ENCODE measurements at places on chromosomes 5 and 9.

GRCh38 chr5:157388111-157388710, 71.8 kb upstream of the NIPAL4 start:
- DNase-seq, result no peak

DNA sequence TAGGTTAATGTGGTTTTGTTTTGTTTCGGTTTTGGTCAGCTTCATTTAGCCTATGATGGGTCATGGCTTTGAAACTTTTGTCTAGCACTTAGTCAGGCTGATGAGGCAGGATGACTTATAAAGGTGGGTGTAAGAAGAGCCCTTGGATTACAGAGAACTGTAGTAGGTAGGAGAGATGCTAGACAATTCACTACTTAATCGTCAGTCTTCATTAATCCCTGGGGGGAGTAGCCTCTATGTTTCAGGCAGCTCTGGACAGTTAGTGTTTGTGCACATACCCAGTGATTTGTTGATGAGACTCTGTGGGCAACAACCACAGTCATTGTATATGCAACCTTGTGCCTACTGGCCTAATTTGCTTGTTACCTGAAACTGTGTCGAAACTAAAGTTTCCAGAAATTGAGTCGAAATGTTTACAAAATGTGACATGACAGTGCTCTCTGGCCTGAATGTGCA, 113.3 kb downstream of the MTREX start:
- DNase-seq, result no peak

- no peak for DNase-seq
Observed at GRCh38 chr5:78536661-78537196, 111.8 kb downstream of the LHFPL2 start.

DNA sequence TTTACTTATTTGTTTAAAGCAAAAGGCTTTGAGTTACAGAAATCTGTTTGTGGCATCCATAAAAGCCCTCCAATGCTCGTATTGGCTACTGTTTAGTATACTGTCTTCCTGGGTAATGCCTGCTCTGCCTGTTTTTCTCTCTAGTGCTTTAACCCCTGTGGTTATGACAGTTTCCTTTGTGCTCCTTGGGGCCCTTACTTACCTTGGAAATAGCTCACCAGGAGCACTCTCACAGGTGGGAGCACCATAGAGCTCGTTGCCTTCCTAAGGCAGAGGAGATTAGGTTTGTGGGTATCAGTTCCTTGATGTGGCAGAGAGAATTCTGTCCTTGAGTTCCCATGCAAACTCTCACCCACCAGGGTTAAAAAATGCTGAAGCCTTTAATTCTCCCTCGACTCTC, 242.8 kb downstream of the CDH18 start:
- no peak for DNase-seq

- DNase-seq, result no peak
Observed at GRCh38 chr9:81182431-81182830, 506.9 kb downstream of the TLE1 start.

DNA sequence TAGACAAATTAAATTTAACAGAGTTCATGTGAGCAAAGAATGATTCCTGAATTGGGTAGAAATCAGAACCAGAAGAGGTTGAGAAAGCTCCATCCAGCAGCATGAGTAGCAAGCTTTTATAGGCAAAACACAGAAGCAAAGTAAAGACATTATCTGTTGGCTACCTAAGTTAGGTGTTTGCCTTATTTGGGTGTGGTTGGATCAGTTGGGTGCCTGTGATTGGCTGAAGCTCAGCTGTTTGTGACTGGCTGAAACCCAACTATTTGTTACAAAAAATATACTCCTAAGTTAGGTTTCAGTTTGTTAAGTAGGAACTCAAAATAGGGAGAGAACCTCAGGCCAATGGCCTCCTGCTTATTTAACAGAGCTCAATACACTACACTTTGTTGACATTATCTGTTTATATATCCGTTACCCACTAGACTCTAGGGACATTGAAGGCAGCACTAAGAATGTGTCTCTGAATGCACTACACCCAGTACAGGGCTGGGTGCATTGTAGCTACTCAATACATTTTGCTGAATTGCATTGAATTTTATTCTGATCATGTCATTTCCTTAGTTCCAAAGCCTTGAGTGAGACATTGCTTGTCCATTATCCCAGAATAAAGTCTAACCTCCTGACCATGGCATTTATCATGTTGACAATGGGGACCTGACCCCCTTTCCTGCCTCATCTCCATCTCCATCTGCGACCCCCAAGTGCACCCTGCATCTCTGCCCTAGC, 98.7 kb downstream of the CCDC192 start:
- DNase-seq, result no peak

- no peak for DNase-seq
Observed at GRCh38 chr9:135156525-135157510, 69.3 kb downstream of the OLFM1 start.

Data from stimulated activated CD4-positive, alpha-beta T cell treated with anti-CD3 and anti-CD28 coated beads, TNF-alpha, amount 100 ng/mL, for 48 hours (primary cell).